ENCODE measurements at places on chromosomes 16 and 17.

DNA sequence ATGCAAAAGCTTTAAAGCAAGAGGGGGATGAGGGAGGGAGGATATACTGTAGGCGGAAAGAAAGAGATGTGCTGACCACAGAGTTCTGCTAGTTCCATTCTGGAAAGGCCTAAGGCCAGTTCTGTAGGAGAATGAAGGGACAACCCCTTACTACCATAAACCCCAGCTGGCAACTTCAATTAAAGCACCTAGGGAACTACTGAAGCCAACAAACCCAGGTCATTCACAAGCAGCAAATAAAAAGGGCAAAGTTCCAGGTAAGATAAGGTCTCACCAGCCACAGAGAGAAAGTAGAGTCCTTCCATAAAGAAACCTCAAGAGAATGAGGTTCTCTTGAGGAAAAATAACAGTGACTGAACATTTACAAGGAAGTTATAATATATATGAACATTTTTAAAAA is 12.8 kb downstream of the TERF2 start:
- DNase-seq = no peak

DNA sequence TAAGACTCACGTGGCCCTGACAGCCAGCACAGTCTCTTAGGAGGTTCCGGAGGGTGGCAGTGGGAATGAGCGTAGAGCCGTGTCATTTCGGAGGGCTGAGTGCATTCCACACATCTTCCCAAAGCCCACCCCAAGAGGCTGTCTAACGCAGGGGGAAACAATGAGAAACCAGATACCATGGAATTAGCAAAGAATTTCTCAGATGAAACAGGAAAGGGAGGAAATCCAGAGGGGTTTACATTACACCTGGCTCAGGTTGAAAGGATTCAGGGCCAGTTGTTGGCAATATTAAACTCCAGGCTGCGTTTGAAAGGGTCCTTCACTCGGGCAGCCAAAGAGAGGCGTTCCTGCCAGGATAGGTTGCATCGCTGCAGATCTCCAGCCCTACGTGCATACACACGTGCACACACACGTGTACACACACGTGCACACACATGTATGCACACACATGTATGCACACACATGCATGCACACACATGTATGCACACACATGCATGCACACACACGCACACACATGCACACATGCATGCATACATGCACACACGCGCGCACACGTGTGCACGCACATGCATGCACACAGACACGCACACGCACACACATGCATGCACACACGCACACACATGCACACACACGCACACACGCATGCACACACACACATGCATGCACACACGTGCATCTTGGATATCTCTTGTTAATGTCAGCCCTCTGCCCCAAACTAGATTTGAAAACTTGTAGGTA is 12.2 kb downstream of the CBX4 start:
- DNase-seq = no peak

GRCh38 chr17:72458301-72458700 is 337.5 kb downstream of the SOX9 start:
- DNase-seq = no peak

DNA sequence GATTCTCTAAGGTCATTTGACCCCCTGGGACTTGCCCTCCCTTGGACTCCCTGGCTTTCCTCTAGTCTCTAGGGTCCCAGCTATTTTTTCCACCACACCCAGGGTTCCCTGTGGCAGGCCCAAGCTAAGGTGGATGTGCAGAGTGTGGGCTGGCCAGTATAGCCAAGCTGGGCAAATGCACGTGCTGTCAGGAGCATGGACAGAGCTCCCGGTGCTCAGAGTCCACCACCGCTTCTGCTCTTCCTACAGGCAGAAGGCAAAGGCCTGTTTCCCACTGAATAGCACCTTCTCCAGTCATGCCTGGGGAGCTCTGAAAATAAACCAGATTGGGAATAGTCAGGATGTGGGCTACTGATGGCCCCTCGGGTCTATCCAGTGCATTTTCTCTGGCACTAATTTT is 53.3 kb downstream of the GNAO1 start:
- DNase-seq = no peak

GRCh38 chr16:77696149-77696548 is 26.2 kb upstream of the NUDT7 start:
- DNase-seq = peak; percentile 70

- DNase-seq = no peak
These were observed 7.4 kb downstream of the ZACN start for GRCh38 chr17:76086384-76086783.

DNA sequence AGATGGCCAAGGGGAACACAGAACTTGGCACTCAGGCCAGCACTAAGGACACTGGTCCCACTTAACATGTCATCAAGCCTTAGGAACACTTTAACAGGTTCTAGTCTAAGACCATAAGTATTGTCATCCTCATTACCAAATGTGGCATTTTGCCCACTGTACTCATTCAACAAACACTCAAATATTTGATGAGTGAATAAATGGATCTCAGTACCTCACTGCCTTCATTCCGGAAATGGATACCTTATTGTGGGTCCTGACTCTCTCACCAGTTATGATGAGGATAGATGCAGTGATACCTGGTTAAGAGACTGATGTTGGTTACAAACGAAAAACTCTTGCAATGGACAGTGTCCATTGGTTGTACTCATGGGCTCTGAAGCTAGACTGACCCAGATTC is 455.2 kb upstream of the DYNLRB2 start:
- no peak for DNase-seq

GRCh38 chr17:57442914-57443571 is 186.7 kb downstream of the MSI2 start:
- no peak for DNase-seq

GRCh38 chr16:54077050-54077821 is 209.4 kb downstream of the IRX3 start:
- no peak for DNase-seq

DNA sequence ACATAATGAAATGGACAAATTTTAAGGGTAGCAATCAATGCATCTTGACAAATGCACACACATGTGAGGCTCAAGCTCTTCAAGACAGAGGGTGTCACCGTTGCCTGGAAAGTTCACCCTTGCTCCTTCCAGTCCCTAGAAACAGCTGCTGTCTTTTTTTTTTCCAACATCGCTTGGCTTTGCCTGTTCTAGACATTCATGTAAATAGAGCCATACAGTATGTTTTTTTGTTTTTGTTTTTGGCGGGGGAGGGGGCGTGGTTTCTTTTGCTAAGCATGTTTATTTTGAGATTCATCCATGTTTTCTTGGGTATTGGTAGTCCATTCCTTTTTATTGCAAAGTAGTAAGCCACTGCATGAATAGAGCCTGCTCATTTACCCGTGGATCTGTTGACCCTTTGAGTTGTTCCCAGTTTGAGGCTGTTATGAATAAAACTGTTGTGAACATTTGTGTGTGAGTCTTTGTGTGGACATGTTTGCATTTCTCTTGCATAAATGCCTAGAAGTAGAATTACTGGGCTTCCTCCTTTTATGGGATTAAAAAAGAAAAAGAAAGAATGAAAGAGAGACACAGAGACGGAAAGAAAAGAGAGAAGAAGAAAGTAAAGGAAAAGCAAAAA is 78.4 kb downstream of the NT5M start:
- DNase-seq = no peak

DNA sequence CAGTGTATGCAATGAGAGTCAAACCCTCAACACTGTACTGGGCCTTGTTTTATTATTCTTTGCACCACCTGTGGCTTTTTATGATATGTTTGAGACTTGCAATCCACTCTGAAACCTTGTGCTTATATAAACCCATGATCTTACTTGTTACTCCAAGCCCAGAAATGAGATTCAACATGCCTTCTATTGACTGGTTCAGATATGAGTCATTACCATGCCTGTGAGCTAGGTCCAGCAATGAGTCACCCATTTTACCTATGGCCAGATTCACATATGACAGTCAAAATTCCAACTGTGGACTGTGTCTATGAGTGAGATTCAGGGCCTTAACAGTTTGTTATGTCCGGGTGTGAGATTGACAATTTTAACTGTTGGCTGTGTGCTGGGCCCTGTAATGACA is 1846.1 kb downstream of the TP53TG3F start:
- no peak for DNase-seq

DNA sequence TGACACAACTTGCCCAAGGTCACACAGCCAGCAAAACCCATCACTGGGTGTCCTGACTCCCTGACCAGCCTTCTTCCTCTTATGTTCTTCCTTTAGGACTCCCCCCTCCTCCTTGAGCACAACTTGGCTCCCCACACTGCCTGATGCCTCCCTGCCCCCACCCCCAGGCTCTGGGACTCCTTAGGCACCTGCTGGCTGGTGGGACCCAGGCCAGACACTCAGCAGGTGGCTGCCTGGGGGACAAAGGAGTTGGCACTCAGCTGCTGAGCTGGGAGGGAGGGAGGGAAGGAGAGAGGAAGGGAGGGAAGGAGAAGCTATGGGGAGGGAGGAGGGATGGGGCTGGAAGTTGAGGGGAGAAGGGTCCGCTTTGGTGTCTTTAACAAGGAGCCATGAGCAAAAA is 8.0 kb downstream of the SEZ6 start:
- no peak for DNase-seq

GRCh38 chr17:73420897-73421296 is 109.1 kb upstream of the CDC42EP4 start:
- DNase-seq = peak; percentile 38

- peak; percentile 57 for DNase-seq
These were observed 7.0 kb upstream of the C1QTNF8 start for GRCh38 chr16:1102921-1103635.

DNA sequence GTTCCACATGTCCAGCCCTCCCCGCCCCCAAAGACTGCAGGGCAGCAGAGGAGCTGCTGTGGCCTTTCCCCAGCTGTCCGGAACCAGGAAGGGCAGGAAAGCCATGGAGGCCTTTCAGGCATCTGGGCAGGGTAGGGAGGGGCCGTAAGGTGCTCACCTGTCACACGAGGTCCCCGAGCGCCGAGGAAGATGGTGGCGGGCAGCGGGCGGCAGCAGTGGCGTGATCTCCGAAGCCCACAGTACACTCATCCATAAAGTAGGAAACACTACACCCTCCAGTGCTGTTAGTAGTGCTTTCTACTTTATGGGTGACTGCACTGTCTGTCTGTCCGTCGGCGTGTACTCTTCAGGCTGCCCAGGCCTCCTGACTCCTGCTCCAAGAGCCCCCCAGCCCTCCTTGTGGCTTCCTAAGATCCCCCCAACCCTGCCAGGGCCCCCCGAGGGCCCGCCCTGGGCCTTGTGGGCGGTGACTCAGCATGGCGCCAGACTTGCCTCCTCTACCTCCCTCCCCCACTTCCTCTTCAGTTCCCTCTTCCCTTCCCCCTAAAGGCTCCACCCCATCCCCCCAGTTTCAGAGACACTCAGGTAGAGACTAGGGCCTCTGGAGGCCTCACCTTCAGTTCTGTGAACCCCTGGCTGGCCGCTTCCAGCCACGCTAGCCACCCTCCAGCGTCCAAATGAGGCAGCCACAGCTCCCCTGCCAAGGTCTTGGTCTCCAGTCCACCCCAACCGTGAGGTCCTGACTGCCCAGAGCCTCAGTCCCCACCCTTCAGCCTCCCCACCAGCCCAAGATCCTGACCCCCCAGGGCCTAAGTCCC is 2.6 kb upstream of the TSPOAP1 start:
- peak; percentile 86 for DNase-seq

GRCh38 chr16:78703936-78704335 is 604.5 kb downstream of the WWOX start:
- peak; percentile 71 for DNase-seq

DNA sequence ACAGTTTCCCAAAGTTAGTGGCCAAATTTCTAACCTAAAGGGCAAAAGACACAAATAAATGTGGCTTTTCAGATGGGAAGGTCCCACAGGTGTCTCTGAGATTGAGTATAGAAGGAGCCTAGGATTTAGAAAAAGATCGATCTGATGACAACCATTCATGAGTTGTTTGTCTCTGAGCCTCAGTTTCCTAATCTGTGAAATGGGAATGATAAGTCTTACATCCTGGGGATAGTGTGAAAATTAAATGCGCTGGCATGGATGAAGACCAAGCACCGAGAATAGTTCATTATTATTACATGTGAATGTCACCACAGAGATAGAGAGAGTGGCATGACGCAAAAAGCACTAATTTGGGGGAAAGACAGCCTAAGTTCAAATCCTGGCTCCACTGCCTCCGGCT is 7.2 kb downstream of the CDH5 start:
- no peak for DNase-seq

DNA sequence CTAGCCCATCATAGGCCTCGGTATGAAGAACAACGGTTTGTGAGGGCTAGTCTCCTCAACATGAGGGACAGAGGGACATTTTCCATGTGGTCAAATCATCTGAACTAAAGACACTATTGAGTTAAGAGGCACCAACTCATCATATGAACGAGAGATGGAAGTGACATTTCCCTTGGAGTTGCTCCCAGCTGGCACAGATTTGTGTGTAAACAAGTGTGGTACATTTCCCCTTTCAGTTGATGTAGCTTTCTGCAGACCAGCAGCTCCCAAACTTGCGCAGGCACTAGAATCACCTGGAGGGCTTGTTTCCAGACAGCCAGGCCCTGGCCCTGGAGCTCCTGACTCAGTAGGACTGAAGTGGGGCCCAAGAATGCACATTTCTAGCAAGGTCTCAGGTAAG is 205.5 kb downstream of the PARN start:
- DNase-seq = no peak

DNA sequence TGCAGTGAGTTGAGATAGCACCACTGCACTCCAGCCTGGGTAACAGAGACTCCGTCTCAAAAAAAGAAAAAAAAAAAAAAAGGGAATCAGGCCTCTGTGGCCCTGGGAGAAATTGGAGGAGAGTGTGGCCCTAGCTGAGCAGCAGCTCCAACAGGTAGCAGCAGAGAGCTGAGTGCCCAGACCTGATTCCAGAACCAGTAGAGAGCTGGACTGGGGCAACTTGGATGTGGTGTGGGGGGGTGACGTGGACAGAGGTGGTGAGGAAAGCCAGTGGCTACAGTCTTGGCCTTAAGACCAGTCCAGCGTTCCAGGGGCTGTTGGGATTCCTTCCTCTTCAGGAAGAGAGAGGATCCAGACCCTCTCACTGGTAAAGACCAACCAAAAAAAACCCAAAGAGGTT is 1.7 kb downstream of the HSPB9 start:
- no peak for DNase-seq

DNA sequence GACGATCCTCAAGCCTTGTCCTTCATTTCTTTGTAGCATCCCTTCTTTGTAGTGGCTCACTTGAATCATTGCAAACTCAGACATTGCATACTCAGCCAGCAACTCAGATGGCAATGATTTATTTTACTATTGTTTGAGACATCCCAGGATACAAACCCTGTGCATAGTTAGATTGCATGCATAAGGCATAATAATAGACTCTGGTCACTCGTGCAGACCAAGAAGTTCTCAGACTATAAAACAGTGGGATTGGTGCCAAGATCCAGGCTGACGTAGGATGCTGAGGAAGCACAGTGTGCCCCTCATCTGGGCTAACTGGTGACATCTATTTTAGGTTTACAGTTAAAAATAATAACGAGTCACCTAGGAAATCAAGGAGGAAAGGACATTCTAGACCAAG is 142.3 kb downstream of the PMP22 start:
- no peak for DNase-seq

DNA sequence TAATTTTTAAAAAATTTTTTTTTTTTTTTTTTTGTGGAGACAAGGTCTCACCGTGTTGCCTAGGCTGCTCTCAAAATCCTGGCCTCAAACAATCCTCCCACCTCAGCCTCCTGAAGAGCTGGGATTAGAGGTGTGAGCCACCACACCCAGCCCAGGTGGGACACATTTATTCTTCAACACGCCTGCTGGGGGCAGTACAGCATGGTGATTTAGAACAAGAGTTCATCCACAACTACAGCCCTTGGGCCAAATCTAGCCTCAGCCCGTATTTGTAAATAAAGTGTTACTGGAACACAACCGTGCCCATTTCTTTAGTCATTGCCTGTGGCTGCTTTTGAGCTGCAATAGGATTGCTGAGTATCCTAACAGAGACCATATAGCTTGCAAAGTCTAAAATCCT is 92.8 kb downstream of the KATNIP start:
- peak; percentile 73 for DNase-seq

Data from NCI-H82 (cell line).